ENCODE measurements at places on chromosomes 3 and 15. TPM values are rescaled to one million over a fixed set of nuclear protein-coding genes. Genes with fewer than 3 reads are reported as not detected.

The EIF5A2 gene
- total RNA-seq, result 19.8 TPM

DNA sequence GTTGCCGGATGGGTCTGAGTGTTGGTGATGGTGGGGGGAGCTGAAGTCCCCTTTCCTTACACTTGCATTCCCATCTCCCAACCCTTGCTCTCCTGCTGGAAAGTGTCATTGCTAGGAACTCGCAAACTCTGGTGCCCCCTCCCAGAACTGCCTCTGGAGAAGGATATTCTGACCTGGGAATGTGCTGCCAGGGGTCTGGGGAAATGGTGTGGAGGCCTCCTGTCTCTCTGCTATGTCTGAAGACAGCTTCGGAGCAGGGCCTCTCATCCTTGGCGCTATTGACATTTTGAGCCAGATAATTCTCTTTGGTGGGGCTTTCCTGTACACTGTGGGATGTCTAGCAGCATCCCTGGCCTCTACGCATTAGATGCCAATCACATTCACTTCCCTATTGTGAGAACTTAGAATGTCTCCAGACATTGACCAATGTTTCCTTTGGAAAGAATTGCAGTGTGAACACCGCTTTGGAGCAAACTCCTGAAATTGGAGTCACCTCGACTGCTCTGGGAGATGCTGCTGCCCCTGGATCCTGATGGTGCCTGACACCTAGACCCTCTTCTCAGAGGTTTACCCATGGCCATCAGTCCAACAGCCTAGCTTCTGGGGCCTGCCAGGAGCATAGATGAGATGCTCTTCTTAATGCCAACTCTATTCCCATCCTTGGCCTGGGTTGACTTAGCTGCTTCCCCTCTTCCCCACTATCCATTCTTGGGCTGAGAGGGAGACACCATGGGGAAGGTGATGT, 2.2 kb upstream of the KY start:
- H3K36me3 ChIP-seq, result no peaks in the 10 kb centered on the region
- H3K4me1 ChIP-seq, result no peaks in the 10 kb centered on the region
- H3K4me3 ChIP-seq, result no peak overlapping the region
- no peak for DNase-seq

- peaks cover 24% of the 10 kb centered on the region for H3K36me3 ChIP-seq
- no peaks in the 10 kb centered on the region for H3K27me3 ChIP-seq
- H3K4me3 ChIP-seq, result no peak overlapping the region
- H3K4me1 ChIP-seq, result peaks cover 43% of the 10 kb centered on the region
Observed at GRCh38 chr3:124826703-124827102, 60.5 kb downstream of the ITGB5 start.

GRCh38 chr15:53978253-53978906, at the start of gene UNC13C:
TSS of gene UNC13C (plus strand) at chr15:53978441. CDS start at chr15:54012904, 34,463 bp downstream.
- H3K27me3 ChIP-seq, result peaks cover 14% of the 10 kb centered on the region
- H3K4me1 ChIP-seq, result no peaks in the 10 kb centered on the region
- no peaks in the 10 kb centered on the region for H3K36me3 ChIP-seq
- no peak within 1 kb of the TSS for H3K4me3 ChIP-seq

DNA sequence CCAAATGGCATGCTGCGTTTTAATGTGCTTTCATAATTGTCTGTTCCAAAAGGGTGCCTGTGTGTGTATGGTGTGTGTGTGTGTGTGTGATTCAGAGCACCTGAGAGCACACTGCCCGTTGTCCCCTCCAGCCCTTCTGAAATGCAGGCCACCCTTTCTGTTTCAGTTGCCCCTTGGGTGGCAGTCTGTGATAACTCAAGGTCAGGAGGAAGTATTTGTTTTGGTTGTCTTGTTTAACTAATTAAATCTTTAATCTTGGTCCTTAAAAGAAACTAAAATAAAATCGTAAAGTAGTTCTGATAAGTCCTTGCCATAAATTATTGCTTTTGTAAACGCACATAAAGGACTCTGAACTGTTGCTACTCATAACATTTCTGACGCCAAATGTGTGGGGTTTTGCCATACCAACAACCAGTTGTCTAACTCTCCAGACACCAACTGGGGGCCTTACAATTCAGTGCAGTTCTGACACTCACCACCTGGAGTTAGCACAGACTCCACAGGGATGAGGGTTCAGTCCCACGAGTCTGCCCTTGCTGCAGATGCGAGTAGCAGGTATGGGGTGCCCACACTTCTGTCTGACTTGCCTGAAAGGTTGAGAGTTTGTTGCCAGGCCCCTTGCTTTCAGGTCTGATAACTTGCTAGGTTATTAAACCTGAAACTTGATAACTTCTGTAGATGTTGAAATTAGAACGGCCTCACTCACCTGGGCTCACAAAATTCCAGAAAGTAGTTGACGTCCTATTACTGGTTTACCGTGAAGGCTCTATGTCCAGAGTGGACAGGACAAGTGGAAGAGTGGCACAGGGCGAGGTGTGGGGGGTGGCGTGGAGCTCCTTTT, 157.3 kb downstream of the IGF1R start:
- H3K4me3 ChIP-seq, result no peak overlapping the region
- DNase-seq, result no peak
- no peak overlapping the region for H3K27ac ChIP-seq
- H3K27me3 ChIP-seq, result no peaks in the 10 kb centered on the region

The TMC3 gene
- total RNA-seq, result not detected

DNA sequence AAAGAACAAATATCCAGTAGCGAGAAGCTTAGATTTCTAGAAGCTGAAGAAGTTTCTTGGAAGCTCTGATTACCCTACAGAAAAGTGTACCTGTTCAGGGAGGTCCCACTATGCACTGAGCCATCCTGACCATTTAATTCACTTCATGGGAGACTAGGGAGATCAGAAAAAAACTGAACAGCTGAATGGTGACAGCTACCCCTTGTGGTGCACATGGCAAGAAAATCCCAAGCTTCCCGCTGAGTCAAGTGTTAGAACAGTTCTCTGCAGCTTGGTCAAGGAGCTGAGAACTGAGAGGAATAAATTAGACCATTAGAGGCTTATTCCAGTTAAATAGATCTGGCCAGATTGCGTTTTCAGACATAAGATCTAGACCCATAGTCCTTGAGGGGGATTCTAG, 197.2 kb upstream of the VEPH1 start:
- no peak overlapping the region for H3K27ac ChIP-seq
- H3K4me1 ChIP-seq, result no peaks in the 10 kb centered on the region
- DNase-seq, result no peak

GRCh38 chr3:170724599-170725280, 138.9 kb upstream of the SLC7A14 start:
- no peak overlapping the region for H3K27ac ChIP-seq
- no peak overlapping the region for H3K4me3 ChIP-seq
- no peak for DNase-seq
- peaks cover 27% of the 10 kb centered on the region for H3K4me1 ChIP-seq
- H3K36me3 ChIP-seq, result no peaks in the 10 kb centered on the region

- DNase-seq, result no peak
- peaks cover 96% of the 10 kb centered on the region for H3K27me3 ChIP-seq
- H3K27ac ChIP-seq, result no peak overlapping the region
Observed at GRCh38 chr3:11928381-11928780, 75.8 kb upstream of the SYN2 start.

Measured in PC-9 (cell line).